ENCODE measurements at places on chromosomes 7 and 10.

GRCh38 chr7:91126762-91127161, 137.5 kb upstream of the FZD1 start:
- DNase-seq = no peak

GRCh38 chr10:5530412-5530806, 5.6 kb downstream of the CALML3 start:
- DNase-seq = no peak

DNA sequence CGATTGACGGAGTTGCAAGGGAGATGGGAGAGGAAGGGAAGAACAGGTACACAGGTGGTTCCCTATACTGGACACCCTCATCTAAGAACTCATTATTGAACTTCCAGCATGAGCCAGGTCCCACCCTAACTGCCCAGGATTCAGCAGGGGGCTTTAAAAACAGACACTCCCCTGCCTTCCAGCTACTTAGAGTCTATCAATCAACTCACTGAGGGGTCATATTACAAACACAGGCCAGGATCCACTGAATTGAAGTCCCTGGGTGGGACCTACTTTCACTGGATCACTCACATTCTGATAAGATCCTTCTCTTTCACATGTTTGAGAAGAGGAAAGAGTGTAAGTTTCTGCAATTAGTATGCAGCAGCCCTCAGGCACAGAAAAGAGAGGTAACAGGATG, 92.8 kb downstream of the ITGA8 start:
- no peak for DNase-seq

GRCh38 chr7:105952917-105953595, 10.0 kb upstream of the CDHR3 start:
- no peak for DNase-seq

GRCh38 chr7:22435720-22436119, 64.3 kb downstream of the STEAP1B start:
- no peak for DNase-seq

- DNase-seq = no peak
These were observed 14.1 kb upstream of the WDR86 start for GRCh38 chr7:151423936-151424335.

GRCh38 chr7:85103962-85104361, 82.9 kb downstream of the SEMA3D start:
- DNase-seq = no peak

GRCh38 chr10:16822726-16823360, 5.6 kb upstream of the RSU1 start:
- DNase-seq = no peak

DNA sequence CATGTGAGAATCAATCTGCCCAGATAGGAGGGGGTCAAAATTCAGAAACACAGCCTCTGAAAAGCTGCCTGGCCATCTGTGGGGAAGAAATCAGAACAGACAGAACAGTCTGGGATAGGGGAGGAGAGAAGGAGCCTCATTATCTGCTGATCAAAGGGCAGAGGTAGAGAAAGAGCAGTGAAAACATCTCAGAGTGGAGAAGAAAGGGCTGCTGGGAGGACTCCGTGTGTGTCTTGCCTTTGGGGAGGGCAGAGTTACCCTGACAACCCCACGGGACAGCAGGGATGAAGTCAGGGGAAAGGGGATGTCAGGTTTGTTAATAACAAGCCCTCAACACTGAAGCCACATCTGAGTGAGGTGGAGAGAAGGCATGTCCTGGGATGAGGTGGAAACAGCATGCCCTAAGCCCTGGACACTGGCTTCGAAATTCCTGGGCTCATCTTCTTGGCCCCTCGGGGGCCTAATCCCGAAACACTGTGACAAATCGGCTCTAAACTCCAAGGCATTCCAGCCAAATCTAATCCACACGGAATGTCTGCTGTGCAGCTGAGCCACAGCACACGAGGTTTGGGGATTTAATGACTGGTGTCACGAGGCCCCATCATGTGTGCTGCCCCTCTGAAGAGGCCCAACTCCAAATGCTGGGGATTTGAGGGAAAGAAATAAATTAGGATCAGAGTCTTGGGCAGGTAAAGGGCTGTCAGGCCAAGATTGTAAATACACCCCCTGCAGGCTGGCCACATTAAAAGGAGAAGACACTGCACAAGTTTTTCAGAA, 82.8 kb upstream of the FGFR2 start:
- no peak for DNase-seq

DNA sequence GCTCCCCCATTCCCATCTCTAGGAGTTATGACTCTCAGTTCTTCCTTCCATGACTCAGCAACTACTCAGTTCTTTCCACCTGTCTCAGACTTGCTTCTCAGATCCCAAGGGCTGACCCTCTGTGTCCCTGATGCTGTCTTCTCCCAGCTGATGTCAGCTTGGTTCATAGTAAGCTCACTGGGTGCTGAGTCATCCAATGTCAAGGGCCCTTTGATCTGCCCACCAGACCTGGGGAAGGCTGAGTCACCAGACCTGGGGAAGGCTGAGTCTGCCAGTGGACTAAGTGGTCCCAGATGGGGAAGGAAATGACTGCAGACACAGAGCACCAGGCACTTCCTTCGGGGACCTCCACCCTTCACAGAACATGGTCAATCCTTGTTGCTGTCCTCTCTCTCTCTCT, 76.1 kb upstream of the ZEB1 start:
- DNase-seq = peak; percentile 36

GRCh38 chr7:142482891-142483658, 225.2 kb upstream of the PRSS58 start:
- DNase-seq = no peak

DNA sequence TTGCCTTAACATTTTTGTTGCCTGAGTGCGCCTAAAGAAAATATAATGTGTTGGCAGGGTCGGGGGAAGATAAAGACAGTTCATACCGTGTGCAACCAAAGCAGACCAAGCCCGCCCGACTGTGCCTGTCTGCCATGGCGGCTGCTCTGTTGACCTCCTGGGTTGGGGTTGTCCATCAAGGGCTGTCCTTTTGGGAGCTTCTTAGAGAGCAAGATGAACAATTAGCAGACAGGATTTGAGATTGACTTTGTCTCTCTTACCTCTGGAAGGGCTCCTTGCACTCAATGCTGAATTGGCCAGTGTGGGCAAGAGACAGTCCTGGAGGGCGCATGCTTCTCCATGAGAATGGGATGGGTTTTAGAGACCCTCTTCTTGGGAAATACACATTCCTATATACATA, 319.6 kb downstream of the GLRX3 start:
- no peak for DNase-seq

DNA sequence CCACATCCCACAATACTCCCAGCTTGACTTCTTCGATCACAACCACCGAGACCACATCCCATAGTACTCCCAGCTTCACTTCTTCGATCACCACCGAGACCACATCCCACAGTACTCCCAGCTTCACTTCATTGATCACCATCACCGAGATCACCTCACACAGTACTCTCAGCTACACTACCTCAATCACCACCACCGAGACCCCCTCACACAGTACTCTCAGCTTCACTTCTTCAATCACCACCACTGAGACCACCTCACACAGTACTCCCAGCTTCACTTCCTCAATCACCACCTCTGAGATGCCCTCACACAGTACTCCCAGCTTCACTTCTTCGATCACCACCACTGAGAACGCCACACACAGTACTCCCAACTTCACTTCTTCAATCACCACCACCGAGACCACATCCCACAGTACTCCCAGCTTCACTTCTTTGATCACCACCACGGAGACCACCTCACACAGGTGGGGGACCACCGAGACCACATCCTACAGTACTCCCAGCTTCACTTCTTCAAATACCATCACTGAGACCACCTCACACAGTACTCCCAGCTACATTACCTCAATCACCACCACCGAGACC, 8.6 kb downstream of the MUC3A start:
- DNase-seq = no peak

GRCh38 chr7:117480978-117481377, 1.2 kb downstream of the CFTR start:
- no peak for DNase-seq

DNA sequence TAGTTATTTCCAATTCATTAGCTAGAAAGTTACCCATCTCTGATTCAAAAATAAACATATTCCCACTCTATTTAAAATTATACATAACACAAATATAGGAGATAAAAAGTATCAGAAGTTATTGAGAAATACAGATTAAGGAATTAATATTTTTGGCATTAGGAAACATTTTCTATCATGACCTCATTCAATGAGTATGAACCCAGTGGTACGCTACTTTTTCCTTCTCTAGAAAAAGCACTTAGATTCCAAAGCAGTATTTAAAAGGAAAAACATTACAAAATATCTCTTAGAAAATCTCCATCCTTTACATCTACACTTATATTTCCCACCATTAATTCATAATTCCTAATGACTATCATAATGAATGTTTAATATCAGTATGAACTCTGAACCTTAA, 240.6 kb upstream of the GNAI1 start:
- no peak for DNase-seq

DNA sequence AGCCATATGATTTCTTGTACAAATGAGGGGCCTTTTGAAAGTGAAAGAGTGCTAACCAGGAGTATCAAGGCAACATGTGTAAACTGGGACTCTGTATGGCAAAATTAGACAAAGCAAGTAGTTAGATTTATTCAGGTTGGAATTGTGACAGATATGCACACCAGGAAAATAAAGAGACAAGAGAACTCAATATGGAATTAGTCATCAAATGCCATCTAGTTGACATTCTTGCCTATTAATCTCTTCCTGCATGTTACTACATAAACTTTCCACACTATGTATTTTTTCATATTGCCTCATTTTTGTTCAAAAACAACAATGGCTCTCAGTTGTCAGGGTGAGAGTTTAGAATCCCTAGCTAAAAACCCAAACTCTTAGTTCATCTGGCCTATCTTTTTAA, 799.0 kb downstream of the NRG3 start:
- DNase-seq = no peak

DNA sequence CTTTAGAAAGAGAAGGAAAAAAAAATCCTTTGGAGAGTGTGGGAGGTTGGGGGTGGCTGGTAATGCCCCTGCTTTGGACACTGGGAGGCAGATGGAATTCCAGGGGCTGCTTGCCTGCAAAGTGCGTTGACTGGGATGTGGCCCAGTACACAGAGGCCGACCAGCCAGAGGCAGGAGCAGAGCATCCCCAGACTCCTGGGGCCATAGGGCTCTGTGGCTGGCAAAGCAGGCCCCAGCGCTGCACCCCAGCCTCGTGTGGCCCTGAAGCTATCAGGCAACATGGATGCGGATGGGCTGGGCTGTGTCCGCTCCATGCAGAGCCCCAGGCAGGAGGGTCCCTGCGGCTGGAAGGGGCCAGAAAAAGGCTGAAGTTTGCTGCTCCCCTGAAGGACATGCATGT, 361.6 kb upstream of the FZD8 start:
- DNase-seq = no peak

DNA sequence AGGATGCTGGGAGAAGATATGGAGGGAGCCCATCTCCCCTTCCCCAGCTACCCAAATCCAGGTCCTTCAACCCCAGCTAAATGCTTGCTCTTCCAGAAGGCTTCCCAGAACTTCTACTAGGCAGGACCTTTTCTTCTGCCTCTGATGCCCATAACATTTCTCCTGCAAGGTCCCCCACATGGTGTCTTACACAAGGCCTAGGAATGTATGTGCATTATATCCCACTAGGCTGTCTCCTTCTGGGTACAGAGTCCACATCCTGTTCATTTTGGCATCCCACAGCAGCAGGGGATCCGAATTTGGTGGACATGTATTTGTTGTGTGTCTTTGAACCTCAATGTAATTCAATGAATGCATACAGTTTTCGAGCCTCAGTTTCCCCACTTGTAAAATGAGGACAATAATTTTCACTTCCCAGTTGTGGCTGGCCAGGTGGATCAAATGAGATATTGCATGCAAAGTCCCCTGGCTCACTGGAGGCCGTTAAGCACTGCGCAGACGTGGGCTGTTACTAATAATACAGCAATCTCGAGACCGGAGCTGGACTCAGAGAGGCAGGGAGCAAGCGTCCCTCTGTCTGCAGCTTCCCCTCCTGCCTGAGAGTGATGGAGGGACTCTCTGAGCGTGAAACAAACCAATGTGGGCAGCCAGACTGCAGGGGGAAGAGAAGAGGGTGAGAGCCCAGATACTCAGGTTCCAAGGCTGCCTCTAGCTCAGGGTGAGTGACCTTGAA, 18.6 kb upstream of the YWHAG start:
- no peak for DNase-seq

- DNase-seq = no peak
These were observed 845.0 kb downstream of the CNTNAP2 start for GRCh38 chr7:146961617-146962016.

DNA sequence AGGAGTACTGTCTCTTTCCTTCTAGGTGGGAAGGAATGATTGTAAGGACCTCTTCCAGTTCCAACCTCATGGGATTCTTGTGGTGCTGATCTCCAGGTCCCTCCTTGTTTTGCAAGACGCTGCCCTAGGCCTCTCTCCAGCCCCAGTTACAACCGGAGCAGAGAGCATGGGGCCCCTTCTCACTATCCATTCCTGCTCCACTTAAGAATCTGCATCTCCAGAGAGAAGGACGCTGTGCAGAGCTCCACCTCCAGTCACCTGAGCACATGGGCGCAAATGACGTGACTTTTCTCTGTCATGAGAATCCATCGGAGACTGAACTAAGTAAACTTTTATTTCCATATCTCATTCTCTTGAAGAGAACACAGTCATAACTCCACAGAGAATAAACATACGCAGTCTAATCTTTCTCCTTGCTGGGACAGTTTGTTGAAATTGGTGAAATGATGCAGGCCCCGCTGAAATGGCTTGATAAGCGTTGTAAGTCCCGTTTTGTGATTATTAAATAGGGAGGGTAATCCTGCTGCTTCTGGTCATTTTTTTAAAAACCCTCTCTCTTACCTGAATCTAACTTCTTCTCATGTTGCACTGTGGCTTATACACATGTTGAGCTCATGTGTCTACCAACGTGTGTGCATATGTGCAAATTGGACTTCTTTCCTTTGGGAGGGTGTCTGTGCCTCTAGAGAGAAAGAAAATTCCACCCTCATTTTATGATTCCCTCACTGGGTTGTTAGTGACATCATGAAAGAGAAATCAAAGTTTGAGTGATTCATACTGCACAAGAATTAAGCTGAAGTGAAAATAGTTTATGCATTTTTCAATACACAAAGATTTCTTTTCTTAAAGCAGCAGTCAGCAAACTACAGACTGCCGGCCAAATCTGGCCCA, 133.2 kb upstream of the TBX20 start:
- no peak for DNase-seq

- no peak for DNase-seq
These were observed 373.9 kb downstream of the SFMBT2 start for GRCh38 chr10:7036951-7037350.

- no peak for DNase-seq
These were observed 14.1 kb downstream of the ZNF467 start for GRCh38 chr7:149759093-149759860.

DNA sequence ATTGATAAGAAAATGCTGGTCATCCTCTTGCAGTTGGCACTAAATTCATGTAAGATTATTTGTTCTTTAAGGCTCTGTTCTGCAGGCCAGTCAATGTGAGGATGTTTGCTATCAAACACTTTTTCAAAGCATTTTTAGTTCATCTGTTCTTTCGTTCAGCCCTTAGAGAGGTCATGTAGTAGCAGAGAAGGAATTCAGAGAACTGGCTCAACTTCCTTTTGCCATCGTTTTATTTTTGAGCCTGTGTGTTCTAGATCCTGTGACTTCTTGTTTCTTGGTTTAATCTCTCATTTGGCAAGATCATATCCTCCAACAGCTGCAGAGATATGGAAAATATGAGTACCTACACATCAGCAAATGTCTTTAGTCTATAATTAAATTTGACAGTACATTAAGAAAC, 184.3 kb downstream of the NRP1 start:
- DNase-seq = no peak

Measured in HS-27A (cell line).